ENCODE measurements at places on chromosomes 1 and 21.
A peak's percentile ranks its signal among the peaks of the same experiment; 100 is the strongest.

GRCh38 chr1:101108111-101108500 is 82.5 kb upstream of the DPH5 start:
- DNase-seq: no peak

GRCh38 chr1:176884911-176885310 is 279.6 kb downstream of the ASTN1 start:
- DNase-seq: no peak

DNA sequence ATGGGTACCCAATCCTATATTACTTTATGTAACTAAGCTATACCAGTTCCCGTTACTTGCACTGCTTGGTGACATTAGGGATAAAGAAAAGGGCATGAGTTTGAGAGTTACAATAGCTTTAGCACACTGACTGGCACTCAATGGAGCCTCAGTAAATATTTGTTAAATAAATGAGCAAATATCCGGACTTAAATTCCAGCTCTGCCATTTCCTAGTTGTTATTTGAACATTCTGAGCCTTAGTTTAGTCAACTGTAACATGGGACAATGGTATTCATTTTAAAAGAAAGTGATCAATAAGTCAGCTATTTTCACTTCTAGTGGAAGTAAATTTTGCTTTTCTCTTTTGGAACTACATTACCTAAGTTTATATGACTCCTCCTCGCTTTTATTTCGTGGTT is 198.7 kb downstream of the ZC3H11B start:
- DNase-seq: no peak

DNA sequence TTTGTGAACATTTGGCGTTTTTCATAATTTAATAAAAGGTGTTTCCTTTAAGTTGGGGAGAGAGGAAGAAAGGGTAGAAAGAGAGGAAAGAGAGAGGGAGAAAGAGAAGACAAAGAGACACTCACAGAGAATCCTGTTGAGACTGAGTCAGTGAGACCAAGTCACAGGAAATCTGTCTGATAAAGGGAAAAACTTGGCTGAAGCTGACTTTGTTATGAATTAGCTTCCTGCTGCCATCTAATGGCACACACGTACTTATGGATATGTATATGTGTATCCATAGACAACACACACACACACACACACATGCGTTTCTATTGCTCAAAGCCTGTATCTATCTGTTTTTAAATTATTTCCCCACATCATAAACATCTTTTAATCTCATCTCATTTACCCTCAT is 42.5 kb upstream of the DISC1 start:
- no peak for DNase-seq

- no peak for DNase-seq
These were observed 113.4 kb downstream of the PTBP2 start for GRCh38 chr1:96834986-96835385.

DNA sequence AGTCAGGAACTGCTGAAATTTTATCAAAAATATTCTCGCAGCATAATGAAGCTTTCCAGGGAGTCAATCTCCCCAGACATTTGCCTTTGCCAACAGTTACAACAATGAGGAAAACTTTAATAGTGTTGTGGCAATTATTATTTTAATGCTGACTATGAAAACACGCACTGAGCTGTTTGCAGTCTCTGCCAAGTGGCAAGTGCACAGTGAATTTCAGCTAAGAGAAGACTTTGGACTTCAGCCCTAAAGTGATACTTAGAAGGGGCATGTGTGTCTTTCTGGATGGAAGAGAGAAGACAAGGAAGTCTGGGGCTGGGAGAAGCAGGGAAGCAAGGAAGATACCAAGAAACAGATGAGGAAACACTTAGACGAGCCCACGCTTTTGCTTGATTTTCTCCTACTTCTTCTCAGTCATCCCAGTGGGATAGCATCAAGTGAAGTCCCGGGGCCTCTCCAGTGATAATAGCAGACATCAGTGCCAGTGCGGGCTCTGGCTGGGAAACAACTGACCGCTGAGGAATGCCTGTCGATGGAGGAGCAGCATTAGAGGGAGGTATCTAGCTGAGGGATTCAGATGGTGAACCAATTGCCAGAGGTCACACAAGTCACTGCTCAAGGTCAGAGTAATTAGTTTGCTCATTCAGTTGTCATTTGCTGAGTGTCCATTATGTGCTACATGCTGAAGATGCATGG is 196.3 kb downstream of the TTLL7 start:
- no peak for DNase-seq

- DNase-seq: no peak
These were observed 31.7 kb upstream of the ENSA start for GRCh38 chr1:150661156-150661555.

DNA sequence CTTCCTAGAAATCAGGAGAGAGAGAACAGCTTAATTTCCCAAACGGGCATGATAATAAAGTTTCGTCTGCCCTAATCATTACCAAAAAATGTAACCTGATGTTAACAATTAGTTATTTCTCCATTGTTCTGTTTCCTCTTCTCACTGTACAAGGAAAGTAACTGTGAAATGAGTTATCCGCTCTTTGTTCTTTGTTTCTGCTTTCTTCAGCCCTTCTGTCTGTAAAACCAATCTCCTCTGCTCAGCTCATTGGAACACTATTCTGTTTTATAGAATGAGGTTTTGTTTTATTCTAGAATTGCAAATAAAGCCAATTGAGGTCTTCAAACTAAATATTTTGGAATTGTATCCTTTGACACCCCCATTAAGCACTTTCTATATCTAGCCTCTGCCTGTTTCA is 8.8 kb upstream of the THEM4 start:
- no peak for DNase-seq

DNA sequence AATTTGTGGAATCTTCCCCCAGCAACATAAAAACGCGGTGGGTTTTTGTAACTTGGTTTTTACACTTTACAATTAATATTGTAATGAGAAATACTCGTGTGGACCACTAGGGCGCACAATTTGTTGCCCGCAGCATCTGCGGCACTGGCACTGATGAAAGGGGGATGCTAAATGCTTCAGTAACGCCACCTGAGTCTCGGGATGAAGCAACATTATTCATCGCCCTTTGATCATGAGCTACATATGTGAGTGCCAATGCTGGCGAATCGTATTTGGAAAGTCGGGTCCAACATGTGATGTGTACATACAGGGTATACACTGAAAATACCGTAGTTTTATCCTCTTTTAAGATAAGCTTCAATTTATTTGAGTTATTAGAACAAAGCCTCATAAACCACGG is 34.2 kb upstream of the COX20 start:
- DNase-seq: peak; percentile 2

DNA sequence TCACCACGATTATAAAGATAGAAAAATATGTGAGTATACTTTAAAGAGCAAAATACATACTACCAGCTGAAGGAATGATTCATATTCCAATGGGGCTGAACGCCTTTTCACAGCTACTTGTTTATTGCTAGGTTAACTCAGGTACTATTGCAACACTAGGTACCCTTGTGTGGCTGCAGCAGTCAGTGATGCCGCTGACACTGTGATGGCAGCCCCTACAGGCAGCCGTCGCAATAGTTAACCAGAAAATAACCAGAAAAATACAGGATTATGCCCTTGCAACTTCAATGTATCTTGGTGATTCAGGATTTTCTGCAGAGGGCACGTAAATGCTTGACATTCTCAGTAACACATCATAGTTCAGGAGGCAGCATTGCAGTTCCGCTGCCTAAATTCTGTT is 1.6 kb upstream of the MARK1 start:
- no peak for DNase-seq

GRCh38 chr1:76250271-76250670 is 175.7 kb downstream of the ST6GALNAC3 start:
- no peak for DNase-seq

- no peak for DNase-seq
These were observed 13.9 kb downstream of the CXADR start for GRCh38 chr21:17526776-17527175.

- no peak for DNase-seq
These were observed 15.8 kb downstream of the C1orf167 start for GRCh38 chr1:11777658-11778322.

GRCh38 chr1:230869500-230869899 is 1.2 kb upstream of the C1orf198 start:
- DNase-seq: no peak

DNA sequence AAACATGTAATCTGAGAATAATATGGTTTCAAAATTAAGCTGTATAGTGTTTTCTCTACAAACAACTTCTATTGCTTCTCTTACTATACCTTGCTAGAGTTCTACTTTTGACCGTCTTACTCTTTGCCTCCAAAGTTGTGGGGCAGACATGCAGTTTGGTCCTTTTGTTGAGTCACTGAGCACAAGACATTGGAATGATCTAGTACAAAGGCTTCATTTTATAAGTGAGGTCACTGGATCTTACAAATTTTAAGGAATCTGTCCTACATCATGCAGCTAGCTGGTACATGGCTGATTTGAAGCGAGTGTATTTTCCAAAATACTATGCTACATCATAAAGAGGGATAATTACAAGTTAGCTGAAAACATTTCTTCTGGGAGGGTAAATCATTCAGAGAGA is 28.8 kb downstream of the OR10J1 start:
- no peak for DNase-seq

DNA sequence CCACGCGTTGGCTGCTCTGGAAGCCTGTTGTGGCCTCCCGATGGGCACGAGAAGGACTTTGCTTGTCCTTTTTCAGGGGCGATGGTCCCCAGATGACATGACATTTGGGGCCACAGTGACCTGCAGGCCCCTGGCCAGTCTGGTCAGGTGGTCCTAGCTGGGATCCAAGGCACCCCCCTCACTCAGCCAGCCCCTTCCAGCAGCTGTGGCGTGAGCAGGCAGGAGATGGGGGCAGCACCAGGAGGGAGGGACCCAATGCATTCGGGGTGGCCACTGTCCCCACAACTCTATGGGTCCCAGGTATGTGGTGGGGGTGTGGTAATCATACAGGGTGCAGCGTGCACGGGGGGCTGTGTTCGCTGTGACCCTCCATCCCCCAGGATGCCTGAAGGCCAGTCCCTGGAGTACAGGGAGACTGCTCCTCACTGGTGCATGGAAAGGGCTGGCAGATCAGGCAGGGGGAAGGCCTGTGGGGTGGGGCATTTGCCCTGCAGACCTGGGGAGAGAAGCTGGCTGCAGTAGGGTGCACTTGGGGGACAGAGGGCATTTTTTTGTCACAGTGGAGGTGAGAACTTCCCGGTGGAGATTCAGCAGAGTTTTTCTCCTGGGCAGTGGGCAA is 31.7 kb downstream of the WNT3A start:
- DNase-seq: no peak

DNA sequence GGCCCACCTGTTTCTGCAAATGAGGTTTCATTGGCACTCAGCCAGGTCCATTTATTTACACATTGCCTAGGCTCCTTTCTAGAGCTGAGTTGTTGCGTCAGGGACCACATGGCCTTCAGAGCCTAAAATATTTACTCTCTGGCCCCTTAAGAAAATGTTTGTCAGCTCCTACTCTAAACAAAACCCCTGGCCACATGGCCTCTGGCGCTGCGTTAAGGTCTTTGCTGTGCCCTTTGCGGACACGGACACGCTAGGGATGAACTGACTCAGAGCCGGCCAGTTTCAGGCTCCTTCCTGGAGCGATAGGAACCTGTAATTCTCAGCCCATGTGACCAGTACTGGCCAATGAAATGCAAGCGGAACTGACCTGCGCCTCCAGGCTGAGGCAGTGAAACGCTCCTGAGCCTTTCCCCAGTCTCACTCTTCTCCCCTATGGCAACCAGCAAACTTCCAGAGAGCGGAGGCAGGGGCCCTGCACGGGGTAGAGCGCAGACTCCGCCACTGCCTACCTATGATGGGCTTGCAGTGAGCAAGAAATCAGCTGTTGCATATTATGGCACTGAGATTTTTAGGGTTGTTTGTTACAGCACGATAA is 160.3 kb downstream of the ETS2 start:
- DNase-seq: no peak

DNA sequence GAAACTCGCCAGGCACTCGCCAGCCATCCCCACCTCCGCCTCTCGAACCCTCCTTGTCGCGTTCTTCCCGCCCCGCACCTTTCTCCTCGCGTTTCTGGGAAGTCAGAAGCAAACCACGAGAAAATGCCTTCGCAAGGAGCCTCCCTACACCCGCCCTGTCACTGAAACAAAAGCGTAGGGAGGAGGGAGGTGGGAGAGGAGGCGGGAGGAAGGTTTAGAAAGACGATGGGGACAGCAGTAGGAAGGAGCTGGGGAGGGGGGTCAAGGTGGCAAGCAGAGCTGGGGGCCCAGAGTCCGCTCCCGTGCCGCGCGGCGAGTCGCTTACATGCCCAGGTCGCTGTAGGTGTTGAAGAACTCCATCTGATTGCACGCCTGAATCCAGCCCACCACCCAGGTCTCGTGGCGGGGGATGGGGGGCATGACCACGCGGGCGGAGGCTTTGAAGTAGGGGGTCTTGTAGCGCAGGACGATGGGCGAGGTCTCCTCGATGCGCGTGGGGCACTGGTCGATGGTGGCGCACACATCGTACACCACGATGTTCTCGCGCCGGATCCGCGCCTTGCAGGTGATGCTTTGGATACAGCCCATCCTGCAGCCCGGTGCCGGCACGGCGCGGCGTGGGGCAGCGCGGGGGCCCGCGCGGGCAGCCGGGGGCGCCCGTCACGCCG is 1.0 kb downstream of the FAM78B start:
- no peak for DNase-seq

DNA sequence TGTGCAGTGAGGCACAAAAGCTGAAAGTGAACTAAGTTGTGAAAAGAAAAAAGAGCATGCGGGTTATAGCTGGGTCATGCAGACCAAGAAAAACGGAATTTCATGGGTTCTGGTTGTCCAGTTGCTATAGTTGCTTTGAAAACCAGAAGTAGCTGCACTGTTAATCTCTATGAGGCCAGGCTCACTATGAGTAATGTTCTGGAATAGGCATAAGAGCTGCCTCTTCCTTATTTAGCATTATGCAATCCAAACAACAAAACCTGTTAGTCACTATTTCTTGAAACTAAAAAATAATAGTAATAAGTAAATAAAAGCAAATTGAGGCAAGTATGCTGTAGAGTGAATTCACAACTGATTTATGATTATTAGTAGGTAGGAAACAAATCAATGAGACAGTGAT is 1383.7 kb downstream of the MRPL39 start:
- no peak for DNase-seq

GRCh38 chr1:162942916-162943559 is 82.1 kb upstream of the CCDC190 start:
- DNase-seq: no peak

DNA sequence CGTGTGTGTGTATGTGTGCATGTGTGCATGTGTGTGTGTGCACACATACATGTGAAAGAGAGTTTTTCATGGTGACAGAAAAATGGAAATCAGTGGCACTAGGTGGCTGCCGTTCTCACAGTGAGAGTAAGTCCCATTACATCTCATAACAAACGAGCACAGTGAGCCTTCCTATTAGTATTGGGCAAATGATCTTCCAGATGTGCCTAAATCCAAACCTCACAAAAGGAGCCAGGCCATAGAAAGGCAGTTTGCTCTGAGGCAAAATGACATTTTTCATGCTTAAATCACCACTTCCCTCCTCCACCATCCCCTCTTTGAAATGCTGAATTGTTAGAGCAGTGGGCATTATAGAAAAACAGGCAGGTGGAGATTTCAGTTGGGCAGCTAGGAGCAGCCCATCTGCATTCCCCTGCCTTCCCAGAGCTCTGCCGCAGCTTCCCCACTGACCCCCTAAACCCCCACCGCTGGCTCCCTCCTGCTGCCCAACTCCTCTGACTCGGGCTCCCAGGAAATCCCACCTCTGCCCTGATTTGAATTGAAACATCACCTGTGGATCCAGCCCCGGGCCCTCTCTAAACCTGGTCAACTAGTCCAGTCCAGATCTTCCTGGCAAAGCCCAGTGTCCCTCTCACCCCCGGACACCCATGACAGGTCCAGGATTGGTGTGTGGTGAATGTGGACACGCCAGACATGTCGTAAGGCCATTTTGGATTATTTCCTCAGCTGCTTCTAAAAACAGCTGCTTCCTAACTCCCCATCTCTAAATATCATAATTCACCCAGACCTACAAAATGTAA is 190.5 kb downstream of the SEC16B start:
- no peak for DNase-seq

- no peak for DNase-seq
These were observed 11.9 kb downstream of the RPS6KA1 start for GRCh38 chr1:26541431-26541815.

All from stimulated activated CD8-positive, alpha-beta memory T cell treated with anti-CD3 and anti-CD28 coated beads, Interleukin-15, amount 100 ng/mL, for 4 hours (primary cell).